Activated CD8-positive, alpha-beta memory T cell treated with anti-CD3 and anti-CD28 coated beads, Interleukin-2, amount 10 ng/mL, durations not matched to agents 7 days and 5 days (primary cell): ENCODE measurements at places on chromosomes 4 and X.

DNA sequence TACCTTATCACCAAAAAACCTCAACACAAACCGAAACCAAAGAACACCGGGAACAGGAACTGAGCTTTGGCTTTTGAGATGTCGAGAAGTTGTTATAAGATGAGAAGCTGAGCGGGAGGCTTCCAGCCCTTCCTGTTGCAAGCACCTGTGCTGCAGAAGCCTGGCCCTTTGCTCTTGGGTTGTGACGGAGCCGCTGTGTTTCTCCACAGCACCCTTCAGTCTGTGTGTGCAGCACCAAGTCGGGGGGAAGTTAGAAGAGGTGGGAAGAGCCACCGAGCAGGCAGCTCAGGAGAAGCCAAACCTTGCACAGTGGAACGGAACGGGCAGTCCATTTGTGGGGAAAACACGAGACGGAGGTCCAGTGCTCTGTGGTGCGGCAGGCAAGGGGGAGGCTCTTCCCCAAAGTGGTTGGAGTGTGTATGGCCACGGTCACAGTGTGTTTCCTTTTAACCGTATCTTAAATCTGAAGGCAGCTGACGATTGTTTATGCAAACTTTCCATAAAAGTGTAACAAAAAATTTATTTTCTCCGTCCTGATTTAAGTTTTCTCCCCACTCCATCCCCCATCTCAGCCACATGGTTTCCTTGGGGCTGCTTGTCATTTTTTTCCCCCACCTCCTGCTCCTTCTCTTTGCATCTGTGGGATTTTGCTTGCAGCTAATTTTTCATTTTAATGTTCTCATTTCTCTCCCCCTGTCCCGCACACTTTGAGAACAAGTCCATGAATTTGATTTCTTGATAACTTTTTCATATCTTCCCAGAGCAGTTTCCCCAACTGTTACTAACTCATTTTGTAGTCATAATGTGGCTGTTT lies 123.7 kb downstream of the STOX2 start:
- DNase-seq = peak; percentile 43

DNA sequence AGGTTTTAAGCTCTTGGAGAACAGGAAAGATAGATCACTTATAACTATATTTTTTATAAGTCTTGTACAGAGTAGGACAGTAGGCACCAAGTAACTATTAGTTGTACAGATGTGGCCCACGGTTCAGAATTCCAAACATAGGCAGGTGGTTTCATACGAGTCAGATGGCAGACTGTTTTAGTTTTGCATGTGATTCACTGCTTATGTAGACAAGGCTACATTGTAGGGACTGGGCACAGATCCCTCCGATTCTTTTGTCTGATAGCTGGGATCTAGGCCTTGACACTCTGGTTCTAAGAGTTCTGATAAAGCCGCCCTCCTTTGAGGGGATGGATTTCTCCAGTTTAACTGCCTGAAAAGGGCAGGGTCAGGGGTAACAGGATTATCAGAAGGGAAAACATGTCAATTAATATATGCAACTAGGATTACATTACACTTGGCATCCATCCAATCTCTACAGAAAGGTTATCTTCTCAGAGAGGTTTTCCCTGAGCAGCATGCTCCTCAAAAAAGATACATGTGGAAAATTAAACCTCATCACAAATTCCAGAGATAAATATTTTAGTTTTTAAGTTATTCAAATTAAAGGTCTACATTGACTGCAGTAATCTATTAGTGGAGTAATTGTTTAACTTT lies 87.8 kb downstream of the SPRY1 start:
- DNase-seq = no peak

DNA sequence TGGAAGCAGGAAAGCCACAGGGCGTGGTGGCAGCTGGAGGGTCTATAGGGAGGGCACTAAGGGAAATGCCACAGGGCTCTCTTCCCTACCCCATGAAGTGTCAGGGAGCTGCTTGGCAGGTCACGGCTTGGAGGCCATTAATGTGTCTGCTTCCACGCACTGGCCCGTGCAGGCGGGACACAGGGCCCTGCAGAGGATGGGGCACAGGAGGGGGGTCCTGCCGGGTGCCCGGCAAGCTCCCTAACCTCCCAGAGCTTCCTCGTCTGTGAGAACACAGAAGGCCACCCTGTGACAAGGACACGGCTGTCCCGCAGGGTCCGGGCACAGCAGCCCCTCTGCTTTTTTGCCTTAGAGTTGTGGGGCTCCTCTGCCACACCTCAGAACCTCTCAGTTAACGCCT lies 25.5 kb downstream of the FAM53A start:
- no peak for DNase-seq

- no peak for DNase-seq
Measured at GRCh38 chr4:5798946-5799345, 87.9 kb downstream of the EVC start.

- DNase-seq = no peak
Measured at GRCh38 chr4:41258783-41259182, 2.1 kb downstream of the UCHL1 start.

- DNase-seq = no peak
Measured at GRCh38 chrX:56029691-56030090, 202.5 kb upstream of the KLF8 start.

DNA sequence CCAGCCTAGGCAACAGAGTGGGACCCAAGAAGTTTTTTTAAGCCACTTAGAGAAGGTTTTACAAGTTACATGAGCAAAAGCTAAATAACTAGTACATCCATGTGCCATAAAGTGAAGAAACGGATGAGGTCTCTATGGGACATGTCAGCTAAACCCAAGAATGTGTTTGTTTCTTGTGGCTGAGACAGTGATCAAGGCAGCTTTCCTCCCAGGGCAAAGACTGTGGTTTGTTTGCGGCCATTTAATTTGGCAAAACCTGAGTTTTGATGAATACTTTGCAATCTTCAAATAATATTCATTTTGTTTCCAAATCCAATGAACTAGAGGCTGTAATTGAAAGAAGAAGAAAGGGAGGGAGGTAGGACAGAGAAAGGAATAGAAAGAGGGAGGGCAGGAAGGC lies 44.9 kb upstream of the SLC2A9 start:
- DNase-seq = no peak

- DNase-seq = no peak
Measured at GRCh38 chr4:110480031-110480549, 4.1 kb downstream of the ENPEP start.

DNA sequence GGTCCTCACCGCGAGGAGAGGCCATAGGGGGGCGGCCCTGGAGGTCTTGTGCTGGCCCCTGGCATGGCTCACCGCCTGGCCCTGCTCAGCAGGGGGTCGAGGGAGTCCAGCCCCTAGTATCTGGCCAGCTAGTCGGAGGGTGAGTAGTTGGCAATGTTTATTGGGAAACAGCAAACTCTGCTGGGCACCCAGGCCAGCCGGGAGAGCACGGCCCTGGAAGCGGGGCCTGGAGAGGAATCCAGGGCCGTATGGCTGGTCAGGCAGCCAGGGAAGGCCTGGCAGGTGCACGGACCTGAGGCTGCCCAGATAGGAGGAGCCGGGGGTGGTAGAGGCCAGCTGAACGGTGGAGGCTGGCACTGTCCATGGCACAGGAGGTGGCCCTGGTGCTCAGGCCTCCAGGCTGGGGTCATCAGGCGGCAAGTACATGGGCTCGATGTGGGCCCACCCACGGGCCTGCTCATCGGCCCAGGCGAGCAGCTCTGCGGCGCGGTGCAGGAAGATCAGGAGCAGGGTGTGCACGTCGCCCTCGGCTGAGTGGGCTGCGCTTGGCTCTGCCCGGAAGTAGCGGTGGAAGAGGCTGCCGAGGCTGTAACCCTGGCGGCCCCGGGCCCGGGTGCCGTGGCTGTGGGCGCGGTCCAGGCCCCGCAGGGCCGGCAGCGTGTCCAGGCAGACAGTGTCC lies 1.4 kb downstream of the TREX2 start:
- no peak for DNase-seq

- no peak for DNase-seq
Measured at GRCh38 chrX:53065104-53065503, 16.5 kb downstream of the GPR173 start.

DNA sequence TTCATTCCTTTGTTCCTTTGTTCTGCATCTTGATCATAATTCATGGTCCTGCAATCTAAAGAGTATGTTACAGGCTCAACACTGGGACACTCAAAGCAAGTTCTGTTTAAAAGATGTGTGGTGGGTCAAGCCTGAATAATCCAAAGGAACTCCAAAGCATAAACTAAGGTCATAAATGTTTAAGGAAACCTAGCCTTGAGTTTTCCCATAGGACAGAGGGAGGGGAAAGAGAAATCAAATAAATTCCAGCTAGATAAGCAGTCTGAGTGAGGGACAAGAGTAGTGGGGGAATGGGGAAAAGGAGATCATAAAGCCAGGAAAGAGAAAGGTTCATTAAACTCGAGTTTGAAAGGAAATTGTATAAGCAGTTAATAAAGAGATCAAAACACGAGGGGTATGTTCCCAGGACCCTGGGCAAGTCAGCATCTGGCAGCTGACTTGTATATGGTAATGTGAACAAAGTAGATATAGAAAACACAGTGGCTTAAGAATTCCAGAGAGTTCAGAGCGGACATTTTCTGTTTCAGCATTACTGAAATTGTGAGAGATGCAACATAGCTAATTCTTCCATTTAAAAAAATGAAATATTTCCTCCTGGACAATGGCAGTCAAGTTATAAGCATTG lies 125.8 kb upstream of the EDNRA start:
- DNase-seq = no peak

- no peak for DNase-seq
Measured at GRCh38 chr4:89834486-89835209, 2.3 kb downstream of the SNCA start.

DNA sequence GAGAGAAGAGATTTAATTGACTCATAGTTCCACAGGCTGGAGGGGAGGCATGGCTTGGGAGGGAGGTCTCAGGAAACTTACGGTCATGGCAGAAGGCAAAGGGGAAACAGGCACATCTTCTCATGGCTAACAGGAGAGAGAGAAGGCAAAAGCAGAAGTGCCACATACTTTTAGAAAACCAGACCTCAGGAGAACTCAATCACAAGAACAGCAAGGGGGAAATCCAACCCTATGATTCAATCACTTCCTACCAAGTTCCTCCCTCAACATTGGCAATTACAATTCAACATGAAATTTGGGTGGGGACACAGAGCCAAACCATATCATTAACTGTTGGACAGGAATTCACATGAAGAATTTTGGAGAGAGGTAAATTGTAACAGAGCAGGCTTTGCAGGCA lies 485.3 kb upstream of the PITX2 start:
- no peak for DNase-seq

- no peak for DNase-seq
Measured at GRCh38 chr4:5338531-5338930, 287.3 kb downstream of the STK32B start.

DNA sequence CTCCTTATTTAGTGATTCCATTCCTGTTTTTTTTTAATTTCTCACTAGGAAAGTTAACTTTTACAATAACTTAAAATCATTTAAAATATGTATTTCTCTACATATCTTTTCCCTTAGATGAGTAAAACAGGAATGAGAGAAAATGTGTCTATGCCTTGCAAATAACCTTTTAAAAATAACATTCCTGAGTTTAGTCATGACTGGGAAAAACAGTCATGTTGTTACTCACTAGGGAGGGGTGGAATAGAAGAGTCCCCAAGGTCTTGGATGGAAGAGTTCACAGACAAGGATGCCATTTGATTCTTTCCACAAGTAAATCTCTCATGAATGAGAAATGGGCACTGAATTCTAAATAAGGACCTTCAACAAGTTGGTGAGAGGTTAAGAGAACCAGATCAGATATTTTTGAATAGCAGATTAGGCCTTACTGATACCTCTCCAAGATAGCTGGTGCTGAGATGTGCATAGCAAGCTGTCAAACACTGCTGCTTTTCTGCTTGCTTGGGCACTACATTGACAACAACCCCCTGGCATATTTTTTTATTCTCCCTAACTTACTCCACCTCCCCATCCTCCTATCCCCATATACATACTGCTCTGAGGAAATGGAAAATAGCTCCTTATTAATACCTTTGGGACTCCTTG lies 25.1 kb downstream of the UGDH start:
- peak; percentile 8 for DNase-seq

DNA sequence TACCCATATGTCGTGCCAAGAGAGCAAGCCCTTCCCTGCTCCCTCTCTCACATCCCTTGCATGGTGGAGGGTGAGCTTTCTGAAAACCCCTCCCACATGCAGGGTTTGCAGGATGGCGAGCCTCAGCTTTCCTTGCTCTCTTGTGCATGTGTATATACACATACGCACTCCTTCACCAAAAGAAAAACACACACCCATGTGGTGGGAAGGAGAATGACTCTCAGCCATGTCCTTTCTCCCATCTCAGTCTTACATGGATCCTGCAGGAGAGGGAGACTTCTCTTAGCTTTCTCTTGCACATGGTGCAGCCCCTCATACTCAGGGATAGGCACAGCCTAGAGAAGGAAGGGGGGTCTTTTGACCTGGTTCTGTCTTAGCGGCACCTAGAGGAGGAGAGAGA lies 81.1 kb downstream of the CLCN5 start:
- no peak for DNase-seq

DNA sequence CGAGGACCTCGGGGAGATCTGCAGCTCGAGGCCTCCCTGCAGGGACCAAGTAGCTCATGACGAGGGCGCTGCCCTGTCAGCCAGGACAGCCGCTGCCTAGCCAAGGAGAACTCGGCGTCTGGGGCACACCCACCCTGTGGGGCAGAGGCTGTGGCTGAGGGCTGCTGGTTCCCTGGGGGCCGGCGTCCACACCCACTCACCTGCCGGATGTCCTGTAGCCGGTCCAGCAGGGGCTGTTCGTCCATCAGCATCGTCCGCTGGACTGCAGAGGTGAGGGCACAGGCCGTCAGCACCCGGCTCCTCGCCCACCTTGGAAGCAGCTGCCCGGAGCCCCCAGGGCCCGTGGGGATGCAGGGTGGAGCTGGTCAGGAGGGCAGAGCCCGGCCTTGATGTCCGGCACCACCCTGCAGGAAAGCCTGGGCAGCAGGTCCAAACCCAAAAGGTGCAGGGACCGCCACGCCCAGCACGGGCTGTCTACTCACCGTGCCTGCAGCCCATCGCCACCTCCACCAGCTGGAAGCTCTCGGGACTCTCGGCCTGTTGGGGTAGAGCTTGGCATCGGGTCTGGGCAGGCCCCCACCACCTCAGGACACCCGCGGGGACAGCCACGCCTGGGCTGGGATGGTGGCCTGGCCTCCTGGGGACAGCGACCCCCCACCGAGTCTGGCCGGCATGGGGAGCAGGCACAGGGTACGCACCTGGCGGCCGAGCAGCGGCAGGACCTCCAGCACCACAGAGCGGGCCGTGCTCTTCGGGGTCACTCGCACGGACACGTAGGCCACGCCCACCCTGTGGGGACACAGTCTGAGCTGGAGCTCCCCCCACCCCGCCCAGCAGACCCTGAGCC lies 6.9 kb downstream of the DGKQ start:
- no peak for DNase-seq

GRCh38 chr4:65668201-65669089 lies 1.8 kb downstream of the EPHA5 start:
- no peak for DNase-seq

DNA sequence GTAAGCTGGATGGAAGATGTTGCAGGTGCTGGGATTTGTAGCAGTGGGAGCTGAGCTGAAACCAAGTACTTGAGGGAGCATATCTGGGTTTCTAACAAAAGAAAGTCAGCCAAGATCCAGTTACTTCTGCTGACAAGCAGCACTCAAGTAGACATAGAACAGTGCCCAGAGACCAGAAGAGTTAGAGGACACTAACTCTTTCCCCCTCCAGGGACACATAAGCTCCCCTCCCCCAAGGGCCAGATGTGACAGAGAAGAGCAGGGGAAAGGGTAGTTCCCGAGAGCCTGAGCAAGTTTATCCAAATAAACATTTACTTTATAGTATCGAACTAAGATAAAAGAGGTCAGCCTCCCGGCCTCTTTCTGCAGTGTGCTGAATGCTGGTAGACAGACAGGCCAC lies 12.2 kb downstream of the TRPC3 start:
- DNase-seq = no peak
